Activated naive CD4-positive, alpha-beta T cell treated with anti-CD3 and anti-CD28 coated beads, Interleukin-2, amount 10 ng/mL, durations not matched to agents 7 days and 5 days (primary cell): ENCODE measurements at places on chromosomes 5 and 9.

DNA sequence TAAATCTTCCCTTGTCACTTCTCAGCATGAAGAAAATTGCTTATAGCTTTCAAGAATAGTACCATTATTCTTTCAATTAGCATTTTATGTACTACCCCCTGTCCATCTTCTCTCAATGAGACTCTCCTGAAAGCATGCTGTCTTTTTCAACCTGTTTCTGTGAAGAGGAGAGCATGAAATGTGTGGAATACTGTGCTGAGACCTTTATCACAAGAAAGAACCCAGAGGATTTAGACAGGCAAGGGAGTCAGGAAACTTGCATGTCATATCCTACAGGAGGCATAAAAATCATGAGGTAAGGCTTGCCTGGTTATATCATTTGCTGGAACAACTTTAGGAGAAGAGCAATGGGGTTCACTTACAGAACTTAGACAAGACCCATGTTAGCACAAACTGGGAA, 56.7 kb upstream of the LPAR1 start:
- DNase-seq, result no peak

GRCh38 chr5:61333321-61333953, 1.4 kb downstream of the ZSWIM6 start:
- DNase-seq, result peak; percentile 42

GRCh38 chr5:112174959-112175594, 244.0 kb downstream of the EPB41L4A start:
- peak; percentile 49 for DNase-seq

DNA sequence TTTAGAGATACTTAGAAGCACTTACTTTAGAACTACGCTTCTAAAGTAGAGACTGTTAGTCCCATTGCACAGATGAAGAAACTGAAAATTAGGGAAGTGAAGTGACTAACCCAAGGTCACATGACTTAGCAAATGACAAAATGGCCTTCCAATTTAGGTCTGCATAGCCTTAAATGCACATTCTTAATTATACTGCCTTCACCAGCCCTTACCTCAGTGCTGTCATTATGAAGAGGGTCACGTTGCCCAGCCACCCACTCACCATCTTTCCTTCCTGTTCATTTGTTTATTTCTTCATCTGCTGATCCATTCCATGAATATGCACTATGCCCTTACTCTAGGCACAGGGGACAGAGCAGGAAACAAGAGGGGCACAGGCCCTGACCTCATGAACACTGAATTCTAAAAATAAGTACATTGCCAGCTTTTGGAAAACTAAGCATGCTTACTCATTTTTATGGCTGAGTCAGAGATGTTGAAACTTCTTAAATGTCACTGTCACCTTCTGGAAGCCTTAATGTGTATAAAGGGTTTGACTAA, 8.6 kb downstream of the HAVCR2 start:
- no peak for DNase-seq

DNA sequence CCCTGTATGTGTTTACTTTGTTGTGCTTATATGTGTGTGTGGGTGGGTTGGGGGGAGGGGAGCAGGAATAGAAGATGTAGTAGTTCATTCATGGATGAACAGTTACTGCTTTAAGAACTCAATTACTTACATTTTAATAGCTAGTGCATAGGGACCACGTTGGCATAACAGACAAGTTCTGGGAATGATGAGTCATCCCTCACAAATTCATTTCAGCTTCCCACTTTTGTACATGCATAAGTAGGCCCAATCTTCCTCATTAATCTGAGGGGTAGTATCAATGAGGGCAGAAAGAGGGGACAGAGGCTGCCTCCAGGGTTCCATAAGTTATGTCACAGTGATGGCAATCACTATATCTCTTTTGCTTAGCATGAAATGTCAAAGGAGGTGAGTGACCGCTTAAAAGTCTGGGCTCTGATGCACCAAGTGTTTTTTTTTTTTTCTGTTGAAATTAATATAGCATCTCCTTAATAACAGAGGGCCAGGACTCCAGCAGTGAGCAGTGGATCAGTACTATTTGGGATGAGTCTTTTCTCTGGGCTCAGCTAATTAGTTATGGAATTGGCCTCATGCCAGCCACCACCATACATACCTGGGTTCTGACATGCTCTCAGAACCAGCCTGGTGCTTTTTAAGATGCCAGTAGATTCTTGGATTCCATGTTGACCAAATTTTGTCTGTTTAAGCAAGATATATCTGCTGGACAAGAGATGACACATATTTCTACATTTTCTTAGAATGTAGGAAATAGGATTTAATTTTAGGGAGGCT, 37.1 kb downstream of the PRDM6 start:
- no peak for DNase-seq

- no peak for DNase-seq
These were observed 8.7 kb downstream of the PCDH1 start for GRCh38 chr5:141869514-141869913.

DNA sequence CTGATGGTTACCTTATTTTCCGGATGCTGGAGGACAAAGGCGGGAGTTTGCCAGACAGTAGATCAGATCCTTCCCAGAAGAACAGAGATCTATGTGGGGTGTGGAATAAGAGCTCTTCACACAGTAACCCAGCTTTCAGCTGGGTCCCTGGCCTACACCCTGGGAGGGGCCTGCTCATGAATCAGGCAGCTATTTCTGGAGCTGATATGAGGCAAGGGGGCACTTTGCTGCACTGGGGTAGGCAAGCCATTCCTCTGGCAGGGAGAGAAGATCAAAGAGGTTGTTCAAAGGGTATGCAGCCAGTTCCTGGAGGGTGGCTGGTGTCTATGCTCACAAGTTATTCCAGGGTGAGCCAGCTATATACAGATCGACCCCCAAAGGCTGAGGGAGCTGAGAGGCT, 48.6 kb downstream of the CYSTM1 start:
- DNase-seq, result no peak

GRCh38 chr5:56447232-56447631, 214.1 kb upstream of the ANKRD55 start:
- DNase-seq, result no peak
